ENCODE measurements at places on chromosomes 3 and 15.

DNA sequence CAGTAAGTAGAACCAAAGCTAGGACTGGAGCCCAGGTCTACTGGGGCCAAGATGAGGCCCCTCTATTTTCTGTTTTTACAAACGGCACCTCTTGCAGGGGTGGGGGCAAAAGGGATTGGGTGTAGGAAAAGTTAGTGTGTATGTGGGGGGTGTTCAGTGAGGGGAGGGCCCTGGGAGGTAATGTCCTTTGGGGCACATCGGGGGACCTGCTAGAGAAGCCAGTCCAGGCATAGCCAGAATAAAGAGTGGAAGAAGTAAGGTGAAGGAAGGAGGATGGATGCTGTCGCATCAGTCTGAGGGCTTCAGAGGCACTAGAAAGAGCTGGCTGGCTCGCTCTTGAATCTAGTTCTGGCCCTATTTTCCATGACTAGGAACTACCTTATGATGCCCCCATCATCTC is 2.6 kb downstream of the PLCD1 start:
- DNase-seq: no peak

DNA sequence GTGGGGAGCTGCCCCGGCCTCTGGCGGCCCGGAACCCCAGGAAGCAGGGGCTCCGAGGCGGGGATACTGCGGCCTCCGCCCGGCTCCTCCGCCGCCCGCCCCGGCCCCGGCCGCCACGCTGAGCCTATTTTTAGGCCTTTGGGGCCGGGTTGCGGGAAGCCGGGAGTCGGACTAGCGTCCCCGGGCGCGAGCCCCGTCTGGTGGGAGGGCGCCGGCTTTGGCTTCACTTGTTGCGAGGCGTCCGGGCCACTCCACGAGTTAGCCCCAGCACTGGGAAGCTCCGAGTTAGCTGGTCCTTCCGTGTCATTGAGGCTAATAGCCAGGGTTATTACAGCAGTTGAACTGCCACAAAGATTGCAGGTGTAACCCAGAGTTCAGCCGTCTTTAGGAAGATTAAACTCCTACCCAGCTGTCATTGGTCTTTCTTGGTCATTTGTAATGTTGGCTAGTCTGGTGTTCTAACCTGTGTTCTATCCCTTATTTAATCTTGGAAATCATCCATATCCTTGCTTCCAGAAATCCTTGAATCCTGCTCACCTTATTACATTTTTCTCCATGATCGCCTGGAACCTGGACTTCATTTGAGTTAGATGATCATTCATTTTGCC is 791 bp downstream of the GYG1 start:
- DNase-seq: peak; percentile 78

DNA sequence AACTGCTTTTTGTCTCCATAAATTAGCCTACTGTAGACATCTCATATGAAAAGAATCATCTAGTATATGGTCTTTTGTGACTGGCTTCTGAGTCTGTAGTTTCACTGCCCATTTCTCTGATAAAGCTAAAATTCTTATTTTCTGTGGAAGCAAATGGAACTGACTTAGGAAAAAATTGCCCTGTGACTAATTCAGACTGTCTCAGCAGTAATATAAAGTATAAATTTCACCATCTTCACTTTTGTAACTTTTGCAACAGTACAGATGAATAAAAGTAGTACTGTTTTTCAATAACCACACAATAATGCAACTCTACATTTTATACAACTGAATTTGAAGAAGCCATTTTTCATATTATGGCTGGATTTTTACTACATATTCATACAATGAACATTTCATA is 104.1 kb downstream of the TBC1D5 start:
- peak; percentile 77 for DNase-seq

DNA sequence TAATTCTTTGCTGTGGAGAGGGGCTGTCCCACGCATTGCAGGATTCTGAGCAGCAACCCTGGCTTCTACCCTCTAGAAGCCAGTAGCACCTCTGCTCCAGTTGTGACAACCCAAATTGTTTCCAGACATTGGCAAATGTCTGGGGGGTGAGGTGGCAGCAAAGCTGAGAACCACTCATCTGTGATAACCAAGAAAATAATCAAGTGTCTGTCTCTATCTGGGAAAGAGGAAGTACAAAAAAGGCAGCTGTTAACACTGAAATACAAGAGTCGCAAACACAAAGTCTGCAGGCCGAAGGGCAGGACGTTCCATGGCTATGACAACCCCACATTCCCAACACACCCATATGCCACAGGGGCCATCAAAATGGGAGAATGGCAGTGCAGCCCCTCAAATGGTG is 42.2 kb upstream of the GNB5 start:
- peak; percentile 57 for DNase-seq

DNA sequence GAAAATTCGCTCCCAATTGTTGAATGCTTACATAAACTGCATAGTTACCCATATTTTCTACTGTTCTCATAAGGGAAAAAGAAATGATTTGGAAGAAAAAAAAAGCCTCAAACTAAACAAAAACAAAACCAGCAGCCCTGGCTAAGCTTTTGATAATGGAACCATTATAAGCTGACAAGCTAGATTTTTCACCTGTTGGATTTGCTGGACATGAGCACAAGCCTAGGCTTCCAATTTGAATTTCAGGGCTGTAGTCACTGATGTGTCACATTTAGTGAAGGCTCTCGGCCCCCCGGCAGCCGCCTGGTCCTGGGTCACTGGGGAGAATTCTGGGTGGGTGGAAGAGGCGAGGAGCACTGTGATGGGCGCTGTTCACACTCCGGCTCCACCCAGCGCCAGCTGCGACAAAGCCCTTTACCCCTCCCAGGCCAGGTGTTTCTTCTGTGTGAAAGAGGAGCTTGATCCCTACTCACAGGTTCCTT is 4.6 kb downstream of the FBXL22 start:
- no peak for DNase-seq

DNA sequence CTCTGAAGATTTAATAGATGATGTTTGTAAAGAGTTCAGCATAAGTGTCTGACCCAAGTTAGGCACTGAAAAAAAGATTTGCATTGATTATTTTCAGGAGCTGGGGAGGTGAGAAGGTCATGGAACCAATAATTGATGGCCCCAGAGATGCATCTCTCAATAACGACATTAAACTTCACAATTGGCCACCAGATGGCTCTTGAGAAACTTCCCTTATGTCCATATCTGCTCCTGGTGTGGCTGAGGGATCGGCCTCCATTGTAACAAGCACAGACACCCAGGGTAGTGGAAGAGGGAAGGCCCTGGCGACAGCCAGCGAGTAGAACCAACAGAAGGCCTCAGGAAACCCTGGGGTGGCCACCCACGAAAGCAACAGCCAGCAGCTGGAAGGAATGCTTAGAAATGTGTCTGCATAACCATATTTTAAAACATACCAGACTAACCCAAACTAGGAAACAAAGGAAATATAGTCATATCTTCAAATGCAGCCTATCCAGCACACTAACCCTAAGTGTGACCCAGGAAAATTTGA is 536.7 kb downstream of the SOX2 start:
- DNase-seq: no peak

- DNase-seq: peak; percentile 61
Measured at GRCh38 chr3:159761848-159762635, 226.6 kb upstream of the IL12A start.

GRCh38 chr15:51092480-51093040 is 2.1 kb downstream of the TNFAIP8L3 start:
- no peak for DNase-seq

- no peak for DNase-seq
Measured at GRCh38 chr3:134458406-134458945, 27.3 kb downstream of the ANAPC13 start.

GRCh38 chr3:98592345-98592935 is 971 bp downstream of the CPOX start:
- DNase-seq: peak; percentile 24

Data from GM23248 (cell line).